Epithelial cell of prostate (primary cell): ENCODE measurements at places on chromosomes 3 and 15.

GRCh38 chr3:14921811-14922705 lies 25.3 kb upstream of the NR2C2 start:
- no peak for DNase-seq

- DNase-seq = peak; percentile 26
These were observed 264.0 kb upstream of the SLITRK3 start for GRCh38 chr3:165459924-165460835.

- DNase-seq = no peak
These were observed 34.1 kb downstream of the ATP10A start for GRCh38 chr15:25829073-25829472.

GRCh38 chr3:70119879-70120278 lies 120.3 kb downstream of the SAMMSON start:
- no peak for DNase-seq

DNA sequence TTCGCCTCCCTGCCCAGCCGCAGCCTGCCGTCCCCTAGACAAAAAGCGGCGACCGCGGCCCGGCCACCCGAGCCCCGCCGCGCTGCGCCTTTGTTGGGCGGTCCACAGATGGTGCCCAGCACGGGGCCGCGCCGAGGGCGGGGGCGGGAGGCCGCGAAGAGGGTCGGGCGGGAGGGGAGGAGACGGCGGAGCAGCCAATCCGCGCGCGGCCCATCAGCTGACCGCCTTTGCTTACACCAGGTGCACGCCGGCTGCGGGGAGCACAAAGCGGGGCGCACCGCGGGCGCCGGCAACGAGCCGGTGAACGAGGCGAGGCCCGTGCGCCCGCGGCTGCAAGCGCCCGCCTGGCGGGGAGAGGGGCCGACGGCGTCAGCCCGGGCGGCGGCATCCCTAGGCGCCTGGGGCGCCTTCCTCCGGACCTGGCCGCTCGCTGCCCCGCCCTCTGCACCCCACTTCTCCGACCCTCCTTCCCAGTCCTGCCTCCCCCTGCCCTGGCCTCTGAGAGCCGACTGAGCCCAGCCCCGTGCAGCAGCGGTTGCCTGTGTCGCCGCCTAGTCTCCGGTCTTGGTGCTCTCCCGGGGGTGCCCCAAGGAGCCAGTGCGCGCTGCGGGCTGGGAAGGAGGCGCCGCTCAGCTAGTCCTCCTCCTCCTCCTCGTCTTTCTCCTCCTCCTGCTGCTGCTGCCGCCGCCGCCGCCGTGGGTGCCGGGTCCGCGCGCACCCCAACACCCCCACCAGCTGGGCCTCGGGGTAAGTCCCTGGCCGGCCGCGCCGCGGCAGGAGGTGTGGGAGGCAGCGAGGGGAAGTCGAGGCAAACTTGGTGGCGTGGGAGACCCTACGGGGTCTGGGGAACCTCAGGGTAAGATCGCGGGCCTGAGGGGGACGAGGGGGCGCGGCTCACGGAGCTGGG lies at the start of gene LRRN1:
Gene LRRN1, plus strand, starts transcription at position 259 of the 907 bp plus-strand sequence. CDS start 45,211 bp downstream, outside the sequence.
- no peak for DNase-seq

DNA sequence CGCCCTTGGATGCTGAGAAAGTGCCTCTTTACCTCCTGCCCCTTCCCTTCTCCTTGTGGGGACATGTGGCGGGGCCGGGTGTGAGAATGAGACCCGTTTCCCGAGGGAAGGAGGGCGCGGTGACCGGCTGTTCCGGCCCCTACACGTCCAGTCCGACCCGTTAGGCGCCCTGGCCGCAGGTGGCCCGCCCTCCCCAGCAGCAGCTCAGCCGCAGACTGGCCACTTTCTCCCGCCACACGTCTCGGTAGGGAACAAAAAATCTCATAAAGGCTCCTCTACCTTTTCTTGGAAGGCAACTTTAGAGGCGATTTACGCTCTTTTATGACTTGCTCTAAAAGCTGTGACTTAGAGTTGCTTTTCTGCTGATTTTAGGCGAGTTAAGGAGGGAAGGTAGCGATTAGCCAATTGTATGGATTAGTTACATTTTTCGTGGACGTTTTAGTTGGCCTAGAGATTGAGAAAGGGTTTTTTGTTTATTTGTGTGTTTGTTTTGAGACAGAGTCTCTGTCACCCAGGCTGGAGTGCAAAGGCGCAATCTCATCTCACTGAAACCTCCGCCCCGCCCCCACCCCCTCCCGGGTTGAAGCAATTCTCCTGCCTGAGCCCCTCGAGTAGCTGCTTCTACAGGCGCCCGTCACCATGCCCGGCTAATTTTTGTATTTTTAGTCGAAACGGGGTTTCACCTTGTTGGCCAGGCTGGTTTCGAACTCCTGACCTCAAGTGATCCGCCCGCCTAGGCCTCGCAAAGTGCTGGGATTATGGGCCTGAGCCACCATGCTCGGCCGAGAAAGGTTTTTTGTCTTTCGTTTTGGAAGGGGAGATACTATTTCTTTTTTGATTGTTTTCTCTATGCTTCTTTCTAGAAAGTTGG lies 8.3 kb upstream of the PGPEP1L start:
- no peak for DNase-seq

DNA sequence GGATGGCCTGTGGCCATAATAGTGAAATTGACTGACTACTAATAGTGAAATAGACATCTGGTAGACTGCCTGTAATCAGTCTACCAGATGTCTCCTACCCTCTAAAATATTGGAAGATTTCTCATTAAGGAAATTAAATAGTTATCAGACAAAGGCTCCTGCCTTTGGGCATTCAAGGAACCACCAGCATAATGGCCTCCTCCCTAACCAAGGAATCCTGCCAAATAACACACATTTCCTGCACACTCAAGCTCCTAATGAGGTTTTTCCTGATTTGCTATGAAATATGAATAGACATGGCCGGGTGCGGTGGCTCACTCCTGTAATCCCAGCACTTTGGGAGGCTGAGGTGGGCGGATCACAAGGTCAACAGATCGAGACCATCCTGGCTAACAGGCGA lies 14.6 kb downstream of the NUSAP1 start:
- DNase-seq = no peak

DNA sequence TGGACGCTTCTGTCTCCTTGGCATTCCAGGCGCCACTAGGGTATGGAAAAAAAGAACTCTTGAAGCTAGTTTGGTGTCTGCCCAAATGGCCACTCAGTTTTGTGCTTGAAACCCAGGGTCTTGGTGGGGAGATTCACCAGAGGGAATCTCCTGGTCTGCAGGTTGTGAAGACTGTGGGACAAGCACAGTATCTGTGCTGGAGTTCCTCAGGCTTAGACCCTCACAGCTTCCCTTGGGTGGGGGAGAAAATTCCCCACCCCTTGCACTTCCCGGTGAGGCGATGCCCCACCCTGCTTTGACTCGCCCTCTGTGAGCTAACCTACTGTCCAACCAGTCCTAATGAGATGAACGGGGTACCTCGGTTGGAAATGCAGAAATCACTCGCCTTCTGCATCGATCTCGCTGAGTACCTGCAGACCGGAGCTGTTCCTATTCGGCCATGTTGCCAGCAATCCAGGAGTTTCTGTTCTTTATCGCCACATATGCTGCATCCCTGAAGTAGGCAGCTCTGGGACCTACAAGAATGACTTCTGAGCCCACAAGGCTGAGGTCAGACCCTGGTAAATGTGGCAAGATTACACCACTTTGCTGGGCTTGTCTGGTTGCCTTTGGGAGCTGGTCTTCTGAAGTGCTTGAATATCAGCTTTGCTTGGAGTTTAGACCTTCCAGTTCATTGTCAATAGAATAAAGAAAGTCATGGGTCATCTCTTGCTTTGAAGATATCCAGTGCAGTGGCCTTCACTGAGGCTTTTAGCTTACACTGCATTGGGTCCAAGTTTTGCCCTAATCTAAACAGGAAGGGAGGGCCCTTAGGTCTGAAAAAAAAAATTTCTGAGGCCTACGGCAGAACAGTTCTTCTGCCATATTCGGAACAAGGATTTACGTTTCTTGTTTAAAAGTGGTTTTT lies 51.0 kb downstream of the SLC2A2 start:
- DNase-seq = no peak

DNA sequence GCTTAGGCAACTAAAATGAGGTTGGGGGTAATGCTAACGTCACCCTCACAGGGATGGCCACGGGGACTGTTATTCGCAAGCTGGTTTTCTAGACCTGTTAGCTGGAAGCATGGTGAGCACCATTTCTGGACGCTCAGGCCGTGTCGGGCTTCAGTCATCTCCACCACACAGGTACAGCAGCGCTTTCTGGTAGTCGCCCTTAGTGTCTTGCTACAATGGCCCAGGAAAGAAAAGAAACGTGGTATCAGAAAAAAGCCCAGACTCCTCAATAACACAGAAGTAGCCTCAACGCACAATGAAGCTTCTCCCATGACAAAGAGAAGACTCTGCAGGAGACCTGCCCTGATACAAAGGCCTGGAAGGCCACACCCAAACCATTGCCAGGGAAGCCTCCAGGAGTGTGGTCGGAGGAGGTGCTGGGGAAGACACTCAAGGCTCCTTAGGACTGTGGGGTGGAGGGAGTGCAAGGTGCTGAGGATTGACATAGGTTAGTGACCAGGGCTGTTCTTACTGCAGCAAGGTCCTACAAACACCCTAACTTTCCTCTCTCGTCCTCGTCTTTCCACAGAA lies 50.2 kb downstream of the ANXA2 start:
- no peak for DNase-seq

- DNase-seq = no peak
These were observed 1.6 kb downstream of the PHGR1 start for GRCh38 chr15:40352281-40352901.

- DNase-seq = no peak
These were observed 229.2 kb upstream of the ST8SIA2 start for GRCh38 chr15:92164327-92165000.

DNA sequence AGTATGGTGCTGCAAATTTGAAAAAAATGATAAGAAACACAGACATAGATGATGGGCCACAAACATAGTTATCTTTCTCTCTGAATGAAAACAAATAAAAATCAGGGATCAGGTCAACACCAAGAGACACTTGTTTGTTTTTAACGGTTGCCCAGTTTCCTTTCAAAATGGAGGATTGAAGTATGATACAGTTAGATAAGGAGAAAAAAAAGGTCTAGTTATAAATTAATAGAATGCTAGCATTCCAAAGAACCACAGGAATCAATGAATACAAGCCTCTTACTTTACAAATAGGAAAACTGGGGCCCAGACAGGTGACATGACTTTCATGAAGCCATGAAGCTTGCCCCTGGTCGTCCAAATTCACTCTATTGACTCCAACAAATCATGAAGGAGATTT lies 305.1 kb downstream of the ZNF621 start:
- no peak for DNase-seq

GRCh38 chr3:25080461-25080860 lies 347.6 kb upstream of the RARB start:
- DNase-seq = no peak

GRCh38 chr3:14430053-14430452 lies 27.6 kb downstream of the SLC6A6 start:
- no peak for DNase-seq
